NT2/D1 (cell line): ENCODE measurements at places on chromosomes 3 and 15.

DNA sequence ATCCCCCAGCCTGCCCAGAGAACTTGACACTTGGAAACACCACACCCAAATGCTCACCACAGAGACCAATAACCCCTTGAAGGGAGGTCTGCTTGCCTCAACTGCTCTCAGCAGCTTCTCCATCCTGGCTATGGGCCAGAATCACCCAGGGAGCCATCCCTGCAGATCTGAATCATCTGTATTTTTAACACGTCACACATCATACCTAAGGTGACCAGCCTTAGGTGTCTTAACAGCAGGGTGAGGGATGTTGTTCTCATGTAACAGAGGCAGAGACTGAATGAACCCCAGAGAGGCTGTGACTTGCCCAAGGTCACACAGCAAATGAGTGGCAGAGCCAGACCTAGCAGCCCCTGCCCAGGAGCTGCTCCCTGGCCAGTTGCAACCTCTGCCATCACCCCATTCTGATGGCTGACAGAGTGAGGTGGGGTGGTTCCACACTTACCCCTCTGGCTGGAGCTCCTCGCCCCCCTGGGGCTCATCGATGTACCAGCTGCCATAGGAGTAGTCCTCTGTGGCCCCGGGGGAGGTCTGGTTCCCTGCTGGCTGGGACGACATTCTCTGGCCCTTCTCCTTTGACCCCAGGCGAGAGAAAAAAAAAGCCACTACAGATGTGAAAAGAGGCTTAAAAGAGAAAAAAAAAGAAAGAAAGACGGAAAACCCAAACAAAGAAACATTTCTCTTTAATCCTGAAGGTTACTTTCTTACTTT is 722 bp downstream of the STRA6 start:
- DNase-seq = no peak

GRCh38 chr3:12751571-12751970 is 7.5 kb downstream of the TMEM40 start:
- DNase-seq = no peak

DNA sequence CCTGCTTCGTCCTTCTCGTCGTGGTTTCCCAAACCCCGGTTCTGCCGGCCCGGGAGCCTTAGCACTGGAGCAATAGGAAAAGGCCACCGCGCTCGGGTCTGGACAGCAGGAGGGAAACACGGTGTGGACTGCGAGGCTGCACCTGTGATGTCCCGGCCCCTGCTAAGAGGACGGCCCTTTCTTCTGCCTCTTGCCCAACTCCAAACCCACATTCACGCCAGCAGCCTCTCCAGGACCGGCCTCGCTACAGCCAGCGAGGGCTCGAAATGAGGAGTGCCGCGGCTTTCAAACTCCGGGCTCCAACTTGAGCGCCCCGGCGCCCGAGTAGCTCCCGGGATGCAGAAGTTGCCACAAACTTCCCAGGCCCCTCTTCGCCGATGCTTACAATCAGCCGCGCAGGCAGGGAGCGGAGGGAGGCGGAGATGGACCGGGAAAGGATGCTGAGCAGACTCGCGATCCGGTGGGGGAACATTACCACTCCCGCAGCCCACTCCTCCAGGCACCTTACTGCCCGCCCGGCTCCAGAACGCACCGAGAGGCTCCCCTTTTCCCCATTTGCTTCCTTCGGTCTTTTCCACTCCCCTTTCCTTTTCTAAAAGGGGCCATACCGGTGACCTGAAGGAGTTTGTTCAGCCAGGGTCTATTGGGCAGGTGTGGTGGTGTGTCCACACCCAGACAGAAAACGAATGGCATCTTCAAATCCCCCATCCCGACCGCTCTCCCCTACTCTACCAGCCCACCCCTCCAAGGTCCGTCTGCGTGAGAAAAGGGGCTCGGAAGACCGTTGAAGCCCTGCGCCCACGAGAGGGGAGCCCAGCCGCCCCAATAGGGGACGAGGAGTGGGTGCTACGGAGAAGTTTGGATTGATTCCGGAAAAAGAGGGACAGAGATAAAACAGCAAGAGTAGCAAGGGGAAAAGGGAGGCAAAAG is 18.8 kb upstream of the SATB1 start:
- no peak for DNase-seq

DNA sequence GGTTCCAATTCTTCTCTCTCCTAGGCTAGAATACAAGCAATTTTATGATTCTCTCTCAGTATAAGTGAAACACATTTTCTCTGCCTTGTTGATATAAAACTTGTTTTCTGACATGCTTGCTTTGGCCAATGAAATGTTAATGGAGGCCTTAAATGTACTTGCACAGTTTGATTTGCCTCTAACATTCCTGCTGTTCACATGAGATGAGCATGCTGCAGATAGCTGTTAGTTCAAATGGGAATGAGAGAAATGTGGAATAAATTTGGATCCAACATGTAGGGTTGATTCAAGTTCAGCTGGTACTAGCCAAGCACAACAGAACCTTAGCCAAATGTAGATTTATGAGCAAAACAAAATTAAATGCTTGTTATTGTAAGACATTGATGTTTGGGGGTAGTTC is 32.6 kb upstream of the FHIT start:
- no peak for DNase-seq

- DNase-seq = no peak
Measured at GRCh38 chr15:74368121-74368520, 675 bp upstream of the CYP11A1 start.

DNA sequence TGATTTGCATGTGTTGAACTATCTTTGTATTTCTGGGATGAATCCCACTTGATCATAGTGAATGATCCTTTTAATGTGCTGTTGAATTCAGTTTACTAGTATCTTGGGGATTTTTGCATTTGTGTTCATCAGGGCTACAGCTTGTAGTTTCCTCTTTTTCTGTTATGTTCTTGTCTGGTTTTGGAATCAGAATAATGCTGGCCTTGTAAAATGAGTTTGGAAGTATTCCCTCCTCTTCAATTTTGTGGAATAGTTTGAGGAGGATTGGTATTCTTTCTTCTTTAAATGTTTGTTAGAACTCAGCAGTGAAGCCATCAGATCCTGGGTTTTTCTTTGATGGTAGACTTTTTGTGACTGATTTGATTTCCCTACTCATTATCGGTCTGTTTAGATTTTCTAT is 63.1 kb upstream of the FBN1 start:
- no peak for DNase-seq

DNA sequence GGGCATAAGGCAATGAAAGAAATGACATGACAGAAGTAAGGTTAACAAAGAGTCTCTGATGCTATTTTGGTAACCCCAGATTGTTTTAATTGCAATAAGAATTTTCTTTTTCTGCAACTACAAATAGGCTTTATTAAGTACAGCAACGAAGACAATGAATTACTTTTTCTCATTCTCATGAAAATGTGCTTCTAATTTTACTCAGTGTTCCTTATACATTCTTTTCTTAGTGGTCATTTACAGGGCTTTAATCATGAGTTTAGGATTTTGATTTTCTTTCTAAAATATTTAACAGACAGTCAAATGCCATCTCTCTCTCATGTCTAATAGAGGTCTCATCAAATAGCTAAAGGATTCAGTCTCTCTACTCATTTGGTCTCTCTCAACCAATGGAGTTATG is 452.1 kb downstream of the RAP2B start:
- no peak for DNase-seq

DNA sequence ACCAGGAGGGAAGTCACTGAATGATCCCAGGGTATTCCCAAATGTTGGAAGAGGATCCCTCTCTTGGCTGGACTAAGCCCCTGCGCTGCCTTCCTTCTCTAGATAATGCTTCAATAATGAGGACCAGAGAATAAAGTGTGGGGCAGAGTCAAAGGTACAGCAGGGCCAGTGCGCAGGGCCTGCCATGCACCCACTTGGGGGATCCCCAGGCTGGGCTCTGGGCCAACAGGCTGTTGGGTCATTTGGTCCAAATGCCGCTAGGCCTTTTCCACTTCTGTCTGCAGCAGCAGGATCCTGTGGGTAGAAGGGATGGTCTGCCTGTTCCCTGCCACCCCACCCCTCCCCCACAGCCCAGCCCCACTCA is 5.7 kb upstream of the CLK3 start:
- no peak for DNase-seq

- DNase-seq = no peak
Measured at GRCh38 chr3:159158213-159158612, 356.4 kb downstream of the MFSD1 start.

DNA sequence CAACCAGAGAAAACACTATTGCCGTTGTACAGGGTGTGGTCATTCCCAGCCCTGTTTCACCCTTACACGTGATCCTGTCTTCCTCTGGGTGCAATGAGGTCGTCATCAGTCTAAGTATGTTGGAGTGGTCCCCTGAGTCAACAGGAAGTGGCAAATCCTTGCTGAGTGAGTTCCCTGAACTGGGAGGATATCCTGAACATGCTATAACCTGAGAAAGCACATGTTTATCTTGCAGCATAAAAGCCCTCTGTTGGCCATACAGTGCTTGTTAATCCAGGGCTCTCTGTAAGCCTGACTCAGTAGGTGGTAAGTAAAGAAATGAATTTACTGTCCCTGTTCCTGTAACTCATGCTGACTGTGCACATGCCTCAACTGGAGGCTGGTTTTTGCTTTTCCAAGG is 477.8 kb upstream of the RGMA start:
- no peak for DNase-seq

- DNase-seq = no peak
Measured at GRCh38 chr15:37037071-37037655, 63.2 kb downstream of the MEIS2 start.

DNA sequence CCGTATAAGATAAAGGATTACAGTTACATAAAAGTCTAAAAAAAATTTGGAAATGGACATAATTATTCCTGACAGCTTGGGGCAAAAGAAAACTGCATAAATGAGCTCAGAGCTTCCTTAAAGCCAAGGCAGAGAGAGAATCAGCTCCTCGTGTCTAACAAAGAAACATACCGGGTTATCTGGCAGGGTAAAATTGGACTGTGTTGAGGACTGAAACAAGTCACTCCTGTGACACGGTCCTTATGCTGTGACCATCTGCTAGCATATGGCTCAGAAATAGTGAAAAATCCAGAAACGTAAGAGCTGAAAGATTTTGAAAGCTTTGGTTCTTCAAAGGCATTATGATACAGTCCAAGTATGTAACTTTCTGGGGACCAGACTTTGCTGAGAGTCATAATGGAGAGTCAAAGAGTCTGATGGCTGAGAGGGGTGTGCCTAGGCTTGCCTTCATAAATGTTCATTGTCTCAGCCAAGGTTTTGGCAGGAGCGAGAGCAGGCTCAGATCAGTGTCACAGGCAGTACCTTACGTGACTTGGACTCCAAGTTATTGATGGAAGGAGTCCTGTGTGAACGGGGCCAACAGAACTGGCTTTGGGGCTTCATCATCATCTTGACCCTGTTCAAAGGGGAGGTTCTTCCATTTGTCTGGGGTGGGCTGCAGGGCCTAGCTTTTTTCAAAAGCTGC is 12.5 kb downstream of the MAP6D1 start:
- DNase-seq = no peak

- DNase-seq = no peak
Measured at GRCh38 chr3:151446002-151446340, 14.9 kb downstream of the IGSF10 start.

DNA sequence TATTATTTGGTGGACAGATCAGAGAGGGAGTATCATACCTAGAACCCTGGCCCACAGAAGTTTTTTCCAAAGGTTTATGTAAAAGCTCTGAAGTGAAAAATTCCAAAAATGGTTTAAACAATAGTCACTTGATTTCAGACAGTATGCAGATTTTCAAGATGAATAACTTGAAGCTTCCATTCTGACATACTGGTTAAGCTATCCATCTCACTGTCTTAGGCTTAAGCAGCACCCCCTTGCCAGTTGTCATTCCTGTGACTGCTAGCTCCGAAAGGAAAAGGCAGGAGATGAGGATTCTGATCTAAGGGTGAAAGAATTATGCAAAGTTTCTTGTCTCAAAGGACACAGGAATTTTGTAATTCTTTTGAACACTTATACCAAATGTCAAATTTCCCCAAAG is 337.5 kb upstream of the THBS1 start:
- no peak for DNase-seq

DNA sequence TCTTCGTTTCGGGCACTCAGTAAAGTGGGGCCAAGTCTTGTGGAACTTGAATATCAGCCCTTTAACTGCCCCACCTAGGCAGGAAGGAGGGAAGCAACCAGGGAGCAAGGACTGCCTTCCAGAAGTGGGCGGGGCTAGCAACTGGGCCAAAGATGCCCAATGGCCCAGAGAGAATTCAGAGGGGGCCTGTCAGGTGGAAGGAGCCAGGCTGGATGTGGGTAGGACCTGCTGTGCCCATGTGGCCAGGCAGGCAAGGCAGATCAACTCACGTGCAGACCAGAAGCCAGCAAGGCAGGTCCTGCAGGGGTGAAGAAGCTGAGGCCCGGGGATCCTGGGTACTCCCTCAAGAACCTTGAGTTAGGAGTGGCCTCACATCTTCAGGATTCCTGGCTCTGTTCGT is 5.5 kb downstream of the MAP6D1 start:
- no peak for DNase-seq

DNA sequence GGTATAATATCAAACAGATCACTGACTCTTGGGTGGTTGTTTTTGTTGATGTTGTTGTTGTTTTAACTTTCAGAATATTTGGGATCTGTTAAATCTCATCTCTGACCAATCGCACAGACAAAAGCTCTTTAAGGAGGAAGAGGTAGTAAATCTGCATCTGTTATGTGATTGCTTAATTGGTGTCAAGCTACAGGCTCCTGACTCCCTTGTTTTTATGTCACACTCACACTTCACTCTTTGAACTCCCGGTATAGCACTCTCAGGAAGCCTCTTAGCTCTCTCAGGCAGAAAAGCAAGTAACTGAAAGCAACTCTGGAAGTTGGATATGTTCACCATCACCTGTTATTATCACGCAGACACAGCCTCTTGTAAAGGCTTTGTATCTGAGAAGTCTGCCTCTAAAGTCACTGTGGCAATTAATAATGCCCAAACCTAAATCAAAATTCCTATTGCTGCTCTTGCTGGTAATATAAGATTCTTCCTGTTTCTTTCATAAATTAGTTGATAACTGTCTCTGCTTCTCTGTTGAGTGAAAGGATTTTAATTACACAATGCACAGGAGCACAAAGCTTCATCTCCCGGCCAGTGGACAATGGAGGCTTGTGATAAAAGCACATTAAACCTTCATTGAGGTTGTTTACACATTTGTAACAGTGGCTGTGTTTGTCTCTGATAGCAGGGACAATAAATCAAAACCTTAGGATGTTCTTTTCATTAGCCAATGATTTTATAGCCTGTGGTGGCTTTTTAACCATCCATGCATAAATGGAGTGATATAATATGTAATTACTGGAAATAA is 576.7 kb downstream of the MFSD1 start:
- no peak for DNase-seq
